Left ventricle myocardium superior (tissue), 1 donor: ENCODE measurements at places on chromosomes 1 and 21. TPM values are rescaled to one million over a fixed set of nuclear protein-coding genes. Genes with fewer than 3 reads are reported as not detected.

GMEB1 gene
- 6.7 TPM for total RNA-seq

CLCA2 gene
- total RNA-seq: not detected

GBP6 gene
- total RNA-seq: not detected

DNA sequence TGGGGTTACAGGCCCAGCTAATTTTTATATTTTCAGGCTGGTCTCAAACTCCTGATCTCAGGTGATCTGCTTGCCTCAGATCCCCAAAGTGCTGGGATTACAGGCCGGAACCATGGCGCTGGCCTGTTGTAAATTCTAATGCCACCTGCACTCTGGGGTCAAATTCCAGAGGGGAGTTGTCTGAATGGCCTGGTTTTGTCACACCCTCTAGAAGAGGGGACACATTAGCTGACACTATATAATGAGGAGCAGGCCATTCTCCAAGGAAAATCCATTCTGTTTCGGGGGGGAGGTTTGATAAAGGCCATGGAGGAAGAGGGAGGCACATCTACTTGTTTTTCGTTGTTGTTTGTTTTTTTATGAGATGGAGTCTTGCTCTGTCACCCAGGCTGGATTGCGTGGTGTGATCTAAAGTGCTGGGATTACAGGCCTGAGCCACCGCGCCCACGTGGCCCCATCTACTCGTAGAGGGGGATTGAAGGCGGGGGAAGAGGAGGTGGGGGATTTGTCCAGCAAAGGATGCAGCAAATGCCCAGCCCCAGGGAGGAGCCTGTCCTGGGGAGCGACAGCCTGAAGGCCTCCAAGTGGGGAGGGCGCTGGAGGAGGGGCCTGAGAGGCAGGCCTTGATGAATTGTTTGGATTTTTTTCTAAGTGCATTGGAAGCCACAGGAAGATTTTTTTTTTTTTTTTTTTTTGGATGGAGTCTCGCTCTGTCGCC, 78.4 kb upstream of the SLC45A1 start:
- DNase-seq: peak; percentile 29

- no peak for DNase-seq
Measured at GRCh38 chr1:56872597-56872996, 18.0 kb downstream of the C8A start.

DNA sequence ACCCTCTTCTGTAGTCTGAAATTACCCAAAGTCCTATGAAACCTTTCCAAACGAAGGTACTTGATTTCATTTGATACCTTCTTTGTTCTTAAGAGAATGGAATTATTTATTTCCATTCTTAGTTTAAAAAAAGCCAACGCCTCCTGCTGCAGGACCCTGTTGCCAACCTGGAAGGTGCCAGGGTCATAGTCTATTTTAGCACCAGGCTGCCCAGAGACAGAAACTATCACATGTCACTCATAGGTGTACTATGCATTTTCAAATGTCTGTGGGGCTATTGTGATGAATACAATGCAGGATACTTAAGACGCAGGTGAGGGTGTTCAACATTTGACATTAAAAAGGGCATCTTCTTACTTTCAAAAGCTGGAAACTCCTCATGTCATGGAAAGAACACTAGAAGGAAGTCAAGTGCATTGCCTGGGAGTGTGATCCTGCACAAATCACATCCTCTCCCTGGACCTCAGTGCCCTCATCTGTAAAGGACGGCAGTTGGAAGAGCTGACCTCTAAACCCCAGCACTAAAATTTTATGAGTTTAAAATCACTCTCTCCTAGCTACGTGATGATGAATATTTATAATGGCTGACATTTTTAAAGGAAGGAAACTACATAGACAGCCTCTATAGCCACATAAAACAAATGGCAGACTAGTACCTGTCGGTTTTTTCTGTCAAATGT, 107.3 kb upstream of the SYT6 start:
- DNase-seq: no peak

- peak; percentile 16 for DNase-seq
Measured at GRCh38 chr1:2115702-2116341, 65.6 kb downstream of the PRKCZ start.

DNA sequence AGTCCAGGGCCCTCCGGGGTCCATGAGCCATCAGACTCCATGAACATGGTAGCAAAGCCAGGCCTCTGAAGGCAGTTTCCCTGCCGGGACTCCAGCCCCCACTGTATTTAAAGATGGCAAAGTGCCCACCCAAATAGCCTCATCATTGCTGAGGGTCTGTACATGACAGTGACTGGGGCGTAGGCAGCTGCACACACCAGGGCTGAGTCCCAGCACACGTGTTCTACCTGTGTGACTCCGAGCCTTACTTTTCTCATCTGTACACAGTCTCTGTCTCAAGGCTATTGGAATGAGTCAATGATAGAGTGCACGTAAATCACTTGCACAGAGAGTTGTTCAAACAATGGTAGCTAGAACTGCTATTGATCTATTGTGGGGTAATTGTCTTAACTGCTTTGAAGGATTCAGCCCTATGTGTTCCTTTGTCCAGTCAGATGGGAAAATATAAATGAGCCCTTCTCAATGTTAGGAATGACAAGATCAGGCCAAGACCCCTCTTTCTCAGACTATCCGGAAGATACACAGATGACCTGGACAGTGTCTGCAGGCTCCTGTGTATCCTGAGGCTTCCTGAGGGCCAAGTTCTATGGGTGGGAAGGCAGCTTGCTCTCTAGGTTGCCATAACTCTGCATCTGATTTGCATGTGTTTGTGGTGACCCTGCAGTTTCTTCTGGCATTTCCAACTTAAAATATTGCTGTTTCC, 48.9 kb downstream of the RASSF5 start:
- no peak for DNase-seq

- DNase-seq: peak; percentile 58
Measured at GRCh38 chr1:160046494-160047110, 14.8 kb upstream of the PIGM start.
